Stimulated activated CD4-positive, alpha-beta T cell treated with anti-CD3 and anti-CD28 coated beads, Interleukin-12 subunit alpha, Interleukin-12 subunit beta, amount 100 ng/mL, for 24 hours (primary cell): ENCODE measurements at places on chromosomes 7 and 10.

GRCh38 chr10:30639946-30640786 lies 10.6 kb upstream of the LYZL2 start:
- DNase-seq = no peak

- no peak for DNase-seq
Observed at GRCh38 chr7:105618016-105618296, 36.7 kb upstream of the EFCAB10 start.

DNA sequence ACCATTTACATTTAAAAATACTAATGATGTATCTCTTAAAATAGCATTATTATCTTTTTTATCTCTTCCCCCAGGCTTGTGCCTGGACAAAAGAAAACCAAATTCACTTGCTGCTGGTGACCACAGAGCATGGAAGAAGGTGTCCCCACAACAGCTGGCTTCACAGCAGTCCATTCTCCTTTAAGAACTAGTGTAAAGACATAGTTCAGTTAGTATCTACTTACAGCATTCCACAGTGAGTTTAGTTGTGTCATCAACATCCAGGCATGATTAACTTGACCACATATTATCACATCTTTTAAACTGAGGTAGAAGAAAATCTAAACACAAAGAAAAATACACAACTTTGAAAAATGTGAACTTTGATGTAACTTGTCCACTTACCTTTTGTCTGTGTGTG lies 55.0 kb downstream of the LRRC17 start:
- no peak for DNase-seq

GRCh38 chr7:142642316-142642715 lies 107.0 kb upstream of the PRSS1 start:
- no peak for DNase-seq

DNA sequence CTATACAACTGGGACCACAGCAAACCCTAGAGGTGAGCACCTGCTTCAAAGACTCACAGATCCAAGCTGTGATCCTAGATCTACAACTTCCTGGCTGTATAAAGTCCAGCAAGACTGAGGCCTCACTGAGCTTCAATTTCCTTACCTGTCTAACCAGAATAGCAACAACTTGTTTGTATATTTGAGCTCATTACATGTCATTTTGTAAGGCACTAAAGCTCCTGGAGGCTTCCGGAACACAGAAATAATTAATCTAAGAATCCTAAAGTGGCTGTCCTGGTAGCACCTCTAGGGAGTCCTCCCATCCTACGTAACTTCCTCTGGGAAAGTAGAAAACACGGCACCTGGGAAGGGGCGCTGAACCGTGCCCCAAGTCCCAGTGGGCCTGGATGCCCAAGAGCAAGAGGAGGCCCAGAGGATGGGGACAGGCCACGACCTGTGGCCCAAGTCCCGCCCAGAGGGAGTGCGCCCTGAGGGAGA lies 39.4 kb downstream of the HK1 start:
- DNase-seq = no peak

DNA sequence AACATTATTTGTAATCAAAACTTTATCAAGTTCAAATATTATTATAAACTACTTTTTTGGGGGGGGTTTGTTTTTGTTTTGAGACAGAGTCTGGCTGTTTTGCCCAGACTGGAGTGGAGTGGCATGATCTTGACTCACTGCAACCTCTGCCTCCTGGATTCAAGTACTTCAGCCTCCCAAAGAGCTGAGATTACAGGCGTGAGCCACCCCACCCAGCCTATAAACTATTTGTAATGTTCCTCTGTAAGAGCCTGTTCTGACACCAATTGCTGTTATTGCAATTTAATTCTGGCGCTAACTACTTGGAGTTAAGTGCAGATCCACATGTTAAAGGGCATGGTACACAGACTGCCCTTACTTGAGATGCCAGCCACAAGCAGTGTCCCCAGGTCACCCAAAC lies 478.1 kb upstream of the NRP1 start:
- DNase-seq = no peak

GRCh38 chr7:130425796-130426195 lies 15.0 kb downstream of the CEP41 start:
- no peak for DNase-seq

DNA sequence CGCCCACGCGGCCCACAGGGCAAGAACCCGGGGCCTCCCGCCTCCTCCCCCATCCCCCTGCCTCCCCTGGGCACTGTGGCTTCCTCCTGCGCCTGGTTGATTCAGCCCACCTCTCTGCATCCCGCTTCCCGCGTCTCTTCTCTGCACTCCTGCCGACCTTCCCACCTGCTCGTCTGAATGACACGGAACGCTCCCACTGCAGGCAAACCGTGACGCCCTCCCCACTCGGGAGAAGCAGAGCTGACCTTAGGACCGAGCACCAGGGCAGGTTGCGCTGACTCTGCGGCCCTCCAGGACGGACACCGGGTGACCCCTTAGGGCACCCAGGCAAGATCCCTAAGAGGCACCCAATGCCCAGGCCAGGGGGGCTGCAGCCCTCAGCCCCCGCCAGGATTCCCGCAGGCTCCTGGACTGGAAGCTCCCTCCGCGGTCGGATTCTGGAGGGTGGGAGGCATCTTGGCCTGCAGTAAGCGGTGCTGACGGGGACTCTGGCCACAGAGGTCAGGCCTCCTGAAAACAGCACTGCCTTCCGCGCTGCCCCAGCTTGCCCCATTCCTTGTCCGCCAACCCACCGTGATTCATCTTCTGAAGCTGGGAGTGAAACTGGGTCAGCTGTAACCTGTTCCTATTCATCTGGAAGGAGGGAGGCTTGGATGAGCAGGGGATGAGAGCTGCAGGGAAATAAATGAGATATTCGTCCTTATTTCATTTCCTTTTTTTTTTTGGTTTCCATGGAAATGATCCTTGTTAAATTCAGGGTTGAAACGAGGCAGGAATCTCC lies 990 bp downstream of the CALML3 start:
- DNase-seq = no peak

GRCh38 chr7:2554661-2555111 lies 638 bp downstream of the BRAT1 start:
- DNase-seq = no peak

- no peak for DNase-seq
Observed at GRCh38 chr7:125877246-125877645, 947.6 kb upstream of the POT1 start.

DNA sequence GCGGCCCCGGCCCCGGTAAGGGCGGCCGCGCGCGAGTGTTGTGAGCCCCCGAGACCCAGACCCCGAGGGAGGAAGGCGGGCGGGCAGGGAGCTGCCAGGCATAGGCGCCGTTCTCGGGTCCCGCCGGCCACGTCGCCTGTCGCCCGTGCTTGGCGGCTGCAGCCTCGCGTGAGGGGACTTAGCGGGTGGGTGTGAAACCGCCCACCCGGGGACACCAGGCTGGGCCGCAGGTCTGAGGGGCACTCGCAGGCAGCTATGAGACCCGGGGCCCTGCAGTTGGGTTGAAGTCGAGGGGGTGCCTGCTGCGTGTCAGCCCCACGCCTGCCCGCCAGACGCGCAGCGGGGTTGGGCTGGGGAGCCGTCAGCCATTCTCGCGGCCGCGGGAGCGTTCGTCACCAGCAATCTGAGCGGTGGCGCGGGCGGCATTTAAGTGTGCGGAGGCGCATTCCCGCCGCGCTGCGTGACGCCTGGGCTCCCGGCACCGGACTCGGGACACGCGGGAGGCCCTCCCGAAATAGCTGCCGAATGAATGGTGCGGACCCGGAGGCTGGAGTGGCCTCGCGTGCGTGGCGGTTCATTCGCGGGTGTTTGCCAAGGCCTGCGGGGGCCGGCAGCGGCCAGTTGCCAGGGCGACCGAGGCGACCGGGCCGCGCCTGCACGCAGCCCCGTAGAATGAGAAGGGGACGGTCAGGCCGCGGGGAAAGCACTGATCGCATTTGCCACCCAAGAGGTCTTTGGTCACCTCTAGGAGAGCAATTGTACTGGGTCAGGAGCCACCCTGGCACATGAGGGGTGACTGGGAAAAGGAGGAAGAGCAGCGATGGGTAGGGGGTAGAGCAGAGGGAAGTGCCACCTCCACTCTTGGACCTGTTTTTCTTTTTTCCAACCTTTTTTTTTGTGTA lies 750 bp downstream of the ZNF398 start:
- peak; percentile 54 for DNase-seq

DNA sequence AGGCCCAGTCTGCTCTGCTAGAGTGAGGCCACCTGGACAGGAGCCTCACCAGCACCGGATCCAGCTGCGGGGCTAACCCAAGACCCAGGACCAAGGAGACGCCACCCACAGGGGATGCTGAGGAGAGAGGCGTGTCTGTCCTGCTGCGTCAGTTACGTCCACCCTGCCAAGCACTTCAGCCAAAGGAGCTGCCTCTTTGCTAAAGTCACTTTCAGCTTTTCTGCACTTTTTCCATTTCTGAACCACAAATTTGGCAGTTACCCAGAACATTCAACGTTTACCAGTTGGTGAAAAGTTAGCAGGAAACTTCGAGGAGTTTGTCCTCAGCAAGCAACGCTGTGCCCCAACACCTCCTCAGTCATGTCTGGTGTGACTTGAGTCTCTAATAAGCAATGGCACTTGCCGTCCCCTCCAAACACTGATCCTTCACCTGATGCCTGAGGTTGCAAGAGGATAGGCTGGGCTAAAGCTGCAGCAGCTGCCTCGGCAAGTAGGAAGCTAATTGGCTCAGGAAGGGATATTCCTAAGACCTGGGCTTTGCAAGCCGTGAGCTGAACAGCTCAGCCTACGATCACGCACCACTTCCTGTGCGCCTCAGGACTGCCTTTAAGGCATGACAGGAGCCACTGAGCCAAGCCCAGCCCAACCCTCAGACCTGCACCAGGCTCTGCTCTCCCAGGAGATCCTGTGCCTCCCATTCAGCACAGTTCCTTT lies 40.1 kb downstream of the KCNH2 start:
- DNase-seq = no peak

GRCh38 chr7:127793582-127793981 lies 141.6 kb downstream of the SND1 start:
- DNase-seq = no peak

DNA sequence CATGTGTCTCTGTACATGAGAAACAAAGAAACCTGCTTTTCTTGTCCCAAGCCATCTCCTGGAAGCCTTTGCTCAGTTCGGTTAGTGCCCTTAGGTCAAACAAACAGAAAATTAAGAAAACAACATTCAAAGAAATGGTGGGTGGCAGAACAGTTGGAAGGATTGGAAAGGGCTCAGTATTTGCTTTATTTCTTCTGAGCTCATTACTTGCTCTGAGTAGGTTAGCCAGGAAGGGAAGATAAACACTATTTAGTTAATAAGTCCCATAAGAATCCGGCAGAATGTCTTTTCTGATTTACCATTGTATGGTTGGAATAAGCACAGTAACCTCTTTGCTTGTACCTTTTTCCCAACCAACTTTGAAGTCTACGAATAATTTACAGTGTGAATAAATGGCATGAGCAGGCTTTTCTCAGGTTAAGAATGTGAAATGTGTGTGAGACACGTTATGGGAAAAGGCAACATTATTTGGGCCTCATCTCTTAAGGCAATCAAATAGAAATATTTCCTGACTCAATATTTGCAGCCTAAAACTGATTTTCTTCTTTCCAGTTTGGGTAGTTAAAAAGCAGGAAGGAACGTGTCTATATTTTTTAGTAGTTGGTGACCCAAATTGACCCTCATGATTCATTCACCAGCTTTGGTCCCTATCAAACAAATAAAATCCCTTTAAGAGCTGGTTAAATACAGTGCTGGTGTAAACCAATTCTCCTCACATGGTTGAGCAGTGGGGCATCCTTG lies 158.5 kb downstream of the DKK1 start:
- no peak for DNase-seq

- DNase-seq = no peak
Observed at GRCh38 chr7:1951159-1951536, 281.1 kb downstream of the ELFN1 start.

DNA sequence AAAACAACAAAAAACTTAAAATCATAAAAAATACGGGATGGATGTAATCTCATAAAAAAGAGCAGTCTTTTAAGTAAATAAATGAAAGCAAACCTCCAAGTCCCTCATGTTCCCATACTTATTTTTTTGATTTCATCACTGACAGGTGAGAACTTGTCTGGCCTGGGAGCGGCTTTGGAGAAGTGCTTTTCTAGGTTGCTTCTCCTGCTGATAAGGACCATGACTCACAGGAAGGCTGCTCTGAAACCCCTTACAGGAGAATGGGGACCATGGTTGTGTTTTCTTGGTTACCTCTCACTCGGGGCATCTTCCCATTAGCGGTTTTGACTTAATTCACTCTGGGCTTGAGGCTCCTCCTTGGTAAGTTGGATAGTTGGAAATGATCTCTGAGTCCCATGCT lies 237.4 kb downstream of the CAMK1D start:
- DNase-seq = no peak

DNA sequence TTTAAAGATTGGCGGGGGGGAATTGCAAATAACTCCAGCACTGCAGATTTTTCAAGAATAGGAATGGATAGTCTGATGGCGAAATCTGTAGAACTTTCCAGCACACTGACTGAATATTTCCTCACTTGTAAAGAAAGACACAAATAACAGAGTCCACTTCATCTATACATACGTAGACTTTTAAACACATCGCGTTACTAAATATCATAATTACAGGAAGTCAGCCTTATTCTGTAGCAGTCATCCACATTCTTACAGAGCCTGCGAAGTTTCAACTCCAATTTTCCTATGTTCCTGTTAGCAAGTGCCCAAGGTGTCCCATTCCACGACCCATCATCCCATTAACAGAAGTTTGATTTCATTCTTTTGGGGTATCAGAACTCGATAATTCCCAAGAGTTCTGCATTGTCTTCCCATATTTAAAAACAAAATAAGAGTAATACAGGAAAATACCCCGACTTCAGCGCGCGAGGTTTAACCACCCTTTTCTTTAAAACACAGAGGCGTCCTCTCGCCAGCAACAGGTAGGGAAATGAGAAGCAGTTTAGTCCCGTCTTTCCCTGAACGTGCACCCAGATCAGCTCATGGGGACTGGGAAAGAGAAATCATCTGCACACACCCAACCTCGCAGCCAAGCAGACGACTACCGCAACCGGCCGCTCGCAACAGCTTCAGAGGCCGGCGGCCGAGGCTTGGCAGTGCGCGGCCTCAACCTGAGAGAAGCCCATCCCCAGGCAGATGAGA lies 880 bp downstream of the HERC4 start:
- DNase-seq = peak; percentile 8

GRCh38 chr10:97089209-97089870 lies 96.4 kb downstream of the SLIT1 start:
- DNase-seq = no peak

GRCh38 chr7:158541346-158542010 lies 46.1 kb downstream of the PTPRN2 start:
- DNase-seq = no peak

DNA sequence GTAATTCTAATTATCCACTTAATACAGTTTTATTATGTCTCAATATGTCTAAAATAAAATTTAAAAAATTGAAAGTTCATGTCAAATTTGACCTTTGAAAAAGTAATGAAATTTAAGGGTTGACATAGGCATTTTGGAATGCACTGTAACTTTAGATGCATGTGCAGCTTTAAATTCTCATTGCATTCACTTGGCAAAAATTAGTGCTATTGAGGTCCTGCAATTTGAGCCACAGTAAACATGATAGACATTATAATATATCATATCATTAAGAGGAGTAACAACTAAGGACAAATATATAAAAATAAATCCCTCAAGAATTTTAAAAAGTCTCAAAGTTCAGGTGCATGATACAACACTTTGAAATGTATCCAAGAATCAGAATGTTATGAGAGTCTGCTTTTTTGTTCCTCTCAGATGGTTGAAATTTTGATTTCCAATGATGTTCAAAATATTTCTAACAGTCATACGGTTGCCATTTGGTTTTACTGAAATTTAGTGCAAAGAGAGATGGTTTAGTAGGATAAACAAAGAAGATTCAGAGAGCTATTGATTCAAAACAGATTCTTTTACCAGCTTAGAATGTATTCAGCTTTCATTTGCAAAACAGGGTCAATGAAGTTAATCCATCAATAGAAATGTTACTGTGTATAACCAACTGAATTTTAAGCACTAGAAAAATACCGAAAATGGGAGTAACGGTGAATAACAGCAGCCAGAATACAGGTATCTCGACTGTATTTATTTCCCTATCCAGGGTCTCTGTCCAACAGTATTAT lies 71.8 kb downstream of the SEMA3A start:
- DNase-seq = no peak
